ENCODE measurements at places on chromosomes 1 and 21.

DNA sequence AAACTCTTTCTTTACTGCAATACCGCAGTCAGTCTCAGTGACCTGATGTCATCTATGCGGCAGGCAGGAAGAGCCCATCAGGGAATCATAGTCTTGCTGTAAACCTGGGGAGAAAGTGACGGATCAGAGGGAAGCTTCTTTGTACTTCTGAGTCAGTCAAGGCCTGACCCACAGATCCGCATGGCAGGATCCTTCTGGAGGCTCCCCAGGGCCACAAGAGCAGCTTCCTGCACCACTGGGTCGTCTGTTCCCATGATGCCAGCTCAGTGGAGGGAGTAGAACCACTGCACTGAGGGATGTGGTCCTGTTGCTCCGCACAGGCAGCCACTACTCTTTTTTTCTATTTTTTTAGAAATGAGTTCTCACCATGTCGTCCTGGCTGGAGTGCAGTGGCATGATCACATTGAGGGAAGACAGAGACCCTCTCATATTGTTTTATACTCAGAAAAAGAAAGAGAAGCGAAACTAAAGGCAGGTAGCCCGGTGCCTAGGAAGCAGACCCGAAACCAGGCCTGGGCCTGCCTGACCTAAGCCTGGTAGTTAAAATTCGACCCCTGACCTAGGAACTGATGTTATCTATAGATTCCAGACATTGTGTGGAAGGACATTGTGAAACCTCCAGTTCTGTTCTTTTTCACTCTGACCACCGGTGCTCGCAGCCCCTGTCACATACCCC lies 6.3 kb upstream of the ERVH48-1 start:
- DNase-seq: no peak

- no peak for DNase-seq
Measured at GRCh38 chr1:118294875-118295642, 110.0 kb upstream of the SPAG17 start.

GRCh38 chr1:1137256-1138045 lies 21.6 kb upstream of the C1orf159 start:
- DNase-seq: no peak

GRCh38 chr1:70891051-70891843 lies 156.4 kb downstream of the PTGER3 start:
- peak; percentile 55 for DNase-seq

DNA sequence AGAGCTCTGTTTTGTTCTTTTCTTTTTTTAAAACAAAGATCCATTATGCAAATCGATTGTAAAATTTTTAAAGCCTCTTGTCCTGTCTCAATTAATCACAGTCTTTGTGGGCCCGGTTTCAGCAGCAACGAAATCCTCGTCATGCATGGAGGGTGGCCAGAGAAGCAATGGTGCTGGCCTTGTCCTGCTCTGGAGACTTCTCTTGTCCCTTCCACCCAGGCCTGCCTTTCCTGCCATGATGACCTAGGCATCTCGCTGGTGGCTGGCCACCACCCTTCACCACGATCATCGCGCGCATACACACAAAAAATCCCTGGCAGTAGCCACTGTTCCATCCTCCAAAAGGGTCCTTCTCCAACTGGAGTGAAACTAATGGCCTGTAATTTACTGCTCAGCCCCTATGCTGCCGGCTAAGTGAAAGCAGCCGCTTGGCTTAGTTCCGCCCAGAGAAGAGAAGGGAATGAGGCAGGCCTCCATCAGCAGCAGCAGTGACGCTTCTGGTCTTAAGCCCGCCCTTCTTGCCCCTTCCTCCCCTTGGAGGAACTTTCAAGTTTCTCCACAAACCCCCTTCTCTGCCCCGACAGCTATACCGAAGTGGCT lies 309.5 kb downstream of the NPHP4 start:
- no peak for DNase-seq

GRCh38 chr1:61372944-61373343 lies 290.6 kb downstream of the NFIA start:
- no peak for DNase-seq

- no peak for DNase-seq
Measured at GRCh38 chr21:45830221-45830640, 151.3 kb upstream of the COL6A1 start.

- no peak for DNase-seq
Measured at GRCh38 chr1:79042117-79042516, 35.6 kb upstream of the ADGRL4 start.

DNA sequence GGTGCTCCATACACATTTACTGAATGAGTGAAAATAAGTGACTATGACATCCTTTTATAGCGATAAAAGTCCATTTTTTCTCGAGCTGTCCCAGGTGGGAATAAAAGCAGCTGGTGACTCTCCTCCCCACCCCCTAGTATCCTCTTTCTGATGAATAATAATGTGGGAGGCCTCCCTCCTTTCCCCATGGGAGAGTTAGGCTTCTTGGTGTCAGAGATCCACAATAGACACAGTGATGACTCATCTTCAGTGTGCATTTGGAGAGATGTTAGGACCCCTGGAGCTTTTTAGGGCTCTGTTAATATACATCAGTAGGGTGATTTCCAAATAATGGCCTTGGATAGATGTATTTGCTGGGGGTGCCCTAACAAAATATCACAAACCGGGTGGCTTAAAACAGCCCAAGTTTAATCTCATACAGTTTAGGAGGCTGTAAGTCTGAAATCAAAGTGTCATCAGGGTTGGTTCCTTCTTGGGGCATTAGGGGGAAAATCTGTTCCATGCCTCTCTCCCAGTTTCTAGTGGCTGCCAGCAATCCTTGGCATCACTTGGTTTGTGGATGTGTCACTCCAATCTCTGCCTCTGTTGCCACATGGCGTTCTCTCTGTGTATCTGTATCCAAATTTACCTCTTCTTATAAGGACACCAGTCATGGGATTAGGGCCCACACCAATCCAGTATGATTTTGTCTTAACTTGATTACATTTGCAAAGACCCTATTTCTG lies 4.4 kb upstream of the PHC2 start:
- no peak for DNase-seq

- DNase-seq: no peak
Measured at GRCh38 chr1:98406352-98407088, 255.0 kb upstream of the SNX7 start.

DNA sequence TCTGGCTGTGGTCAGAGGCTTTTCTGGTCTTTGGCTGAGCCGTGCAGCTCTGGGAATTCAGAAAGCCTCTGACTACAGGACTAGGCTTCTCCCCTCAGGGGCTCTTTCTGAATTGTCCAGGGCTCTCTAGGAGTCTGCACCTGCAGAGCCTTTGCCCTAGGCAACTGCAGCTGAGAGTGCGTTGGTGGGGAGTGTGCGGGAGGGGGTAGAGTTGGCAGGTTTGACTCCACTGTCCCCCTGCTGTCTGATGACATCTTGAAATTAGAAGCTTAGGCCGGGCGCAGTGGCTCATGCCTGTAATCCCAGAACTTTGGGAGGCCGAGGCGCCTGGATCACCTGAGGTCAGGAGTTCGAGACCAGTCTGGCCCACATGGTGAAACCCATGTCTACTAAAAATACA lies 32.9 kb downstream of the KIAA1614 start:
- DNase-seq: no peak

- no peak for DNase-seq
Measured at GRCh38 chr1:85862456-85862855, 154.2 kb upstream of the ZNHIT6 start.

- no peak for DNase-seq
Measured at GRCh38 chr1:182119631-182120030, 58.1 kb upstream of the ZNF648 start.

DNA sequence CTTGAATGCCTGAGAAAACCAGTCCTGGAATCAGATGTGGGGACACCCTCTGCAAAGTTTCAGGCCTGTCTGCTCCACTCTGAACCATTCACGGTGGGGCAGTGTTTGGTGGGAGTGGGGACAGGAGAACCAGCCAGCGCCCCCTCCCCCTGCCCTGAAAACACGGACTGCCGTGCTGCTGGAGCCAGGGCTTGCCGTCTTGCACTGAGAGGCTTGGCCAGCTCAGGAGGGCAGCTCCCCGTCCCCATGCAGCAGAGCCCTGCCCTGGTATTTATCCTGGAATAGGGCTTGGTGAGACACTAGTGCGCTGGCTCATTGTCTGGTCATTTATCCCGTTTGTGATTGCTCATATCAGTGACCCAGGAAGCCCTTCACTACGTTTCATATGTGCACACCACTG lies 3.9 kb downstream of the S100B start:
- no peak for DNase-seq

DNA sequence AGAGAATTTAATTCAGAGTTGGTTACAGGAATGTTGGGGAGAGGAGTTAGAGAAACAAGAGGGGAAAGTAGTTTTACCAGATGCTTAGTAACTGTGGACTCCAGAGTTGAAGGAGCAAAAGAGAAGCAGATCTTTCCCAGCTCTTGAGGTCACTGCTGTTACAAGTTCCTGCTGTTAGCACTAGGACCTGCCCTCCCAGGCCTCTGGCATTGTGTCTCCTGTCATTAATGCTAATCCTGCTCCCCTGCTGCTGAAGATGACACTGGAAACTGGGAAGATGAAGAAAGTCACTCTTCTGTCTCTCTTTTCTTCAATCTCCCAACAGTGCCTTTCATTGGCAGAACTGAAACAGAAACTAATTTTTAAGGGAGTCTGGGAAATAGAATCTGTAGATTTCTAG lies 845.6 kb downstream of the ADGRL2 start:
- DNase-seq: no peak

- no peak for DNase-seq
Measured at GRCh38 chr1:66399888-66400529, 133.9 kb upstream of the SGIP1 start.

DNA sequence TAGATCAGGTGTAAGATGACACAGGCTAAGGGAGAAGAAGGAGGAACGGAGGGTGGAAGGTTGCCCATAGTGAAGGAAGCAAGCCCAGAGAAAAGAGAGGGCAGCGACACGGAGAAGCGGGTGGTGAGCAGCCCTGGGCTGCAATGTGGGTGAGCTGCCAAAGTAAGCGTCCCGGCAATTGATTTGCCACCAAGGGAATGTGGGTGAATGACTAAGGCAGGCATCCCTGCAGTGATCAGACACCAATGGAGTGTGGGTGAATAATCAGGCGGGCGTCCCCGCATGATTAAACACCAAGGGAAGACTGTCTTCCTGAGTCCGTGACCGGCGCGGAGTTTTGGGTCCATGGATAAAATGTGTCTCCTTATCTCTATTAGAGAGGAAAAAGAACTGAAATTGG lies 79.6 kb downstream of the UCHL5 start:
- no peak for DNase-seq

- DNase-seq: no peak
Measured at GRCh38 chr21:37381883-37382585, 15.5 kb downstream of the DYRK1A start.

DNA sequence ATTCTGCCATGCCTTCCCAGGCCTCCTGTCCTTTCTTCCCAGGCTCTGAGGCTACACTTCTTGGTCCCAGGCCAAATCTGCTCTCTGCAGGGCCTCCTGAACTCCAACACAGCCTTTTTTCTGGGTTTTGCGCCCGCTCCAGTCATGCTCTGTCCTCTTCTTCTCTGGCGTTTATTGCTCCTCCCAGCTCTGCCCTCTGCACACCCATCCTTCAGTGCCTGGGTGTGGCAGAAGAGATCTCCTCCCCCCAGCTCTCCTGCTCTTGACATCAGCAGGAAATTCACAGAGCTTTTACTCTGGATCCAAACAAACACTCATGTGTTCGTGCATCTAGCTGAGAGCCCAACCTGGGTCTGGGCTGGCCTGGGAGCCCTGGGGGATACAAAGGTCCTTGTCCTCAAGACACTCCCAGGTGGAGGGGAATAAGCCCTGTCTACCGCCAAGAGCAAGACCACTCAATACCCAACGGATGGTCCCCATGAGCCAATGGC lies 22.9 kb upstream of the EPS8L3 start:
- DNase-seq: peak; percentile 91

GRCh38 chr1:25810341-25811299 lies 9.1 kb upstream of the MTFR1L start:
- DNase-seq: peak; percentile 79

DNA sequence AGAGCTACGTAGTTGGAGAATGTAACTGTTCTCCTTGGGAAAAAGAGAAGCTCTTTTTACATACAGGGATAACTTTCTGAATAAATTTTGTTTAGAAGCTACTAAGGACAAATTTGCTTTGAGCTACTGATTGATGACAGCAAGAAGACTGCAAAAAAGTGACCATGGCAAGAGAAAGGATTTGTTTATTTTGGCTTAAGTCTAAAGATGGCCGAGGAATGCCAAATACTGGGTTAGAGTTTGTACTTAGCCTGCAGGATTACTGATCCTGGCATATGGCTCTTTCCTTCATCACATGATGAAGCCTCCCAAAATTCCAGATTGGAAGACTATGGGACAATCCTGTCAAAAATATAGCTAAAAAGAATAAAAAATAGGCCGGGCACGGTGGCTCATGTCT lies 28.7 kb downstream of the RPS27 start:
- DNase-seq: no peak

DNA sequence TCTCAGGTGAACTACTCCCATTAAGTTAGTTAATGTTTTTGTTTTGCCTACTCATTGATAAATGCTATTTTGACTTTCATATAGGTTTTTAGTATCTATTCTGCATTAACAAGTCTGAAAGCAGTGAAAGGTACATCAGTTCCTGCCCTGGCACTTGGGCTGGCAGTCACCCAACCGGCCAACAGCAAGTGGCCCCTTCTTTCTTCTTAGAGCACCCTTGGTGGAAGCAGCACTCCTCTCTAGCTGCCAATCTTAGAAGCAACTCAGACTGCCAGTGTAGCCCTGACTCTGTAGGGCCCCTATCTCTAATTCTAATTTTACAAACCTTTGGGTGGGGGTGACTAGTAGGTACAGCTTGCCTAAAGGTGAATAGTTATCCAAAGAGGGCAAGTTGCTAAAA lies 155.7 kb downstream of the FGGY start:
- no peak for DNase-seq

GRCh38 chr1:206734499-206735142 lies 36.0 kb upstream of the IL19 start:
- DNase-seq: peak; percentile 82

DNA sequence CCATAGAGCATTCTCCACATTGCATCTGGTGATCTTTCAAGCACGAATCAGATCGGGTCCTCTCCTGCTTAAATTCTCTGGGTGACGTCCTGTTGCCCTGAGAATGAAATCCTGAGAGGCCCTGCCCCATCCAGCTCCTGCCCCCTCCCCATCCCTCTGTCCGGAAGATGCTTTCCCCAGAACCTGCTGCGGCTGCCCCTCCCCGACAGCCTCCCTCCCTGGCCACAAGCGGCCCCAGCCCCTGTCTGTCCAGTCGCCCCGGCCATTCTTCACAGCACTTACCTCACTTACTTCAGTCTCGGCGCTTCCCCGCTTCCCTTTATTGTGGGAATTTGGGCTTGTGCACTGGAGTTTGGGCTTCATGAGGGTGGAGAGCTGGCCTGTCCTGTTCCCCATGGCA lies 40.3 kb downstream of the TAS1R2 start:
- DNase-seq: no peak

- DNase-seq: no peak
Measured at GRCh38 chr1:203186446-203187303, at the start of gene CHI3L1. Gene CHI3L1, minus strand, starts transcription at chr1:203186704. Its CDS starts 81 bp downstream, at chr1:203186623.

- no peak for DNase-seq
Measured at GRCh38 chr1:226697151-226697928, 41.7 kb downstream of the ITPKB start.

DNA sequence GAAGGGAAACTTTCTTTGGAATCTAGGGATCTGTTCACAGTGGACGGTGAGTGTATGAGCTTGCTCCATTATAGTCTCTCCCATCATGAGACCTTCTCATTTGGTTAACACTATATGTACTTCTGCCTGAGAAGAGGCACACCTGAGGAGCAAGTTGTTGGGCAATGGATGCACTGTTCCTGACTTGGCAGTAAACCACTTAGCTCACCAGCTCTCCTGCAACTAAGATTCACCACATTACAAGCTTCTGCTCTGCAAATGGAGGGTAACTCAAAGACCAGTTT lies 10.2 kb downstream of the MACF1 start:
- no peak for DNase-seq

Measured in hematopoietic multipotent progenitor cell treated with erythropoietin and hydrocortisone succinate and interleukin-3 and kit ligand, for 6 days (in vitro differentiated cells).